ENCODE measurements at places on chromosomes 12 and 14. TPM values are rescaled to one million over a fixed set of nuclear protein-coding genes. Genes with fewer than 3 reads are reported as not detected.

The ZNF891 gene
- total RNA-seq: 2.2 TPM

The PPP1R36 gene
- total RNA-seq: 5.3 TPM

The KRT78 gene
- total RNA-seq: not detected

The ABCC9 gene
- total RNA-seq: 57.8 TPM

The NEUROD4 gene
- not detected for total RNA-seq

The CD163L1 gene
- total RNA-seq: 3.9 TPM

The GUCY2C gene
- 0.17 TPM for total RNA-seq

The SERPINA12 gene
- not detected for total RNA-seq

The EFS gene
- total RNA-seq: 10.4 TPM

The COPZ1 gene
- 73.3 TPM for total RNA-seq

The ZNF740 gene
- total RNA-seq: 14.0 TPM

The SMOC1 gene
- 33.5 TPM for total RNA-seq

The SCNN1A gene
- 5.8 TPM for total RNA-seq

The HOXC12 gene
- 1.8 TPM for total RNA-seq

The BCL2L14 gene
- total RNA-seq: not detected

The SYCP3 gene
- total RNA-seq: not detected

The ST8SIA1 gene
- 0.94 TPM for total RNA-seq

The MDGA2 gene
- not detected for total RNA-seq

The LTB4R gene
- 4.2 TPM for total RNA-seq

The KRT71 gene
- not detected for total RNA-seq

The OR2AP1 gene
- not detected for total RNA-seq

The NGB gene
- total RNA-seq: not detected
